Bladder microvascular endothelial cell (primary cell): ENCODE measurements at places on chromosomes 7 and 10. TPM values are rescaled to one million over a fixed set of nuclear protein-coding genes. Genes with fewer than 3 reads are reported as not detected.

LOXL4 gene
- 0.49 and 1.5 TPM in 2 replicates for total RNA-seq

NPY4R gene
- not detected in 2 replicates for total RNA-seq

TMEM248 gene
- total RNA-seq, result 36.1 and 84.0 TPM in 2 replicates

LRRC17 gene
- 1.1 and 4.1 TPM in 2 replicates for total RNA-seq

FAM25A gene
- total RNA-seq, result not detected in 2 replicates

ABCB1 gene
- total RNA-seq, result 4.5 and 11.0 TPM in 2 replicates

HTRA1 gene
- 38.7 and 137 TPM in 2 replicates for total RNA-seq

C10orf105 gene
- total RNA-seq, result not detected in 2 replicates

GJD4 gene
- not detected in 2 replicates for total RNA-seq

OR2A12 gene
- not detected in 2 replicates for total RNA-seq

HABP2 gene
- total RNA-seq, result under 0.01 TPM in 1 of 2 replicates, not detected in the other

PDLIM1 gene
- 36.1 and 74.6 TPM in 2 replicates for total RNA-seq

UNCX gene
- not detected in 2 replicates for total RNA-seq

FERD3L gene
- not detected in 2 replicates for total RNA-seq

PDE6C gene
- total RNA-seq, result not detected in 2 replicates
